ENCODE measurements at places on chromosomes 16 and 17. TPM values are rescaled to one million over a fixed set of nuclear protein-coding genes. Genes with fewer than 3 reads are reported as not detected.

Gene MYL4
- total RNA-seq: 1.1 TPM

Gene TOX3
- 7.0 TPM for total RNA-seq

Gene GPR142
- not detected for total RNA-seq

DNA sequence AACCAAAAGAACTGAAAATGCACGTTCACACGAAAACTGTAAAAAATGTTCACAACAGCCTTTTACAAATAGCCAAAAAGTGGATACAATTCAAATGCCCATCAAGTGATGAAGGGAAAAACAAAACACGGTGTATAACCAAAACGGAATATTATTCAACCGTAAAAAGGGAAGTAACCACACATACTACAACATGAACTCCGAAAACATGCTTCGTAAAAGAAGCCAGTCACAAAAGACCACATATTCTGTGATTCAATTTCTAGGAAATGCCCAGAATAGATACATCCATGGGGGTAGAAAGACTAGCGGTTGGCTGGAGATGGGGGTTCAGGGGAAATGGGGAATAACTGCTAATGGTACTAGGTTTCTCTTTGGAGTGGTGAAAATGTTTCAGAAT is 81.5 kb upstream of the TRAP1 start:
- no peak for DNase-seq
